ENCODE measurements at places on chromosomes 6 and 20.

GRCh38 chr6:83273596-83273995 is 80.4 kb downstream of the RWDD2A start:
- DNase-seq = no peak

DNA sequence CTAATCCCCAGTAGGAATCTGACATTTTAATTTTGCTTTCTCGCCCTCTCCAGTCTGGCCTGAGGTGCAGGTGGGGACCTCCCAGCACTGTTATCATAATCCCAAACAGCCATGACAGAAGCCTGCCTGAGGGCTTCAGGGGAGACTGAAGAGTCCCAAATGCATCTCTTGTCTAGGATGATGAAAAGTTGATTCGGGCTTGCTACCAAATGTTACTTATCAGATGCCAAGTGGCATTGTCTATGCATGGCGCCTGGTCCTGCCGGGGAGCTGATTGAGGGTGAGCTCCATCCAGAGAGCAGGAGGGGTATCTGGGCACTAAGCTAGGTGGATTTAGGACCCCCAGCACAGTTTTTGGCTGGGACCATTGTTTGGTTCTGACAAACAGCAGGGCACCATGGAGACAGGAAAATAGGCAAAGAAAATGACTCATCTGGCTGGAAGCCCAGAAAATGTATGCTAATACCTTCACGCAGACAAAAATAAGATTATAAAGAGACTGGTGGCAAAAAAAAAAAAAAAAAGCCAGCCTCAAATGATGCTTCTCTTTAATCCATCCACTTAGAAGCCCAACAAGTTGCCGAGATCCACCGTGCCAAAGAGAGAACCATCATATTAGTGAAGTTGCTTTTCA is 513.7 kb upstream of the SULF2 start:
- DNase-seq = peak; percentile 99

- no peak for DNase-seq
These were observed 33.3 kb downstream of the GABRR2 start for GRCh38 chr6:89281779-89282246.

- no peak for DNase-seq
These were observed 11.4 kb downstream of the LBP start for GRCh38 chr20:38357653-38358207.

DNA sequence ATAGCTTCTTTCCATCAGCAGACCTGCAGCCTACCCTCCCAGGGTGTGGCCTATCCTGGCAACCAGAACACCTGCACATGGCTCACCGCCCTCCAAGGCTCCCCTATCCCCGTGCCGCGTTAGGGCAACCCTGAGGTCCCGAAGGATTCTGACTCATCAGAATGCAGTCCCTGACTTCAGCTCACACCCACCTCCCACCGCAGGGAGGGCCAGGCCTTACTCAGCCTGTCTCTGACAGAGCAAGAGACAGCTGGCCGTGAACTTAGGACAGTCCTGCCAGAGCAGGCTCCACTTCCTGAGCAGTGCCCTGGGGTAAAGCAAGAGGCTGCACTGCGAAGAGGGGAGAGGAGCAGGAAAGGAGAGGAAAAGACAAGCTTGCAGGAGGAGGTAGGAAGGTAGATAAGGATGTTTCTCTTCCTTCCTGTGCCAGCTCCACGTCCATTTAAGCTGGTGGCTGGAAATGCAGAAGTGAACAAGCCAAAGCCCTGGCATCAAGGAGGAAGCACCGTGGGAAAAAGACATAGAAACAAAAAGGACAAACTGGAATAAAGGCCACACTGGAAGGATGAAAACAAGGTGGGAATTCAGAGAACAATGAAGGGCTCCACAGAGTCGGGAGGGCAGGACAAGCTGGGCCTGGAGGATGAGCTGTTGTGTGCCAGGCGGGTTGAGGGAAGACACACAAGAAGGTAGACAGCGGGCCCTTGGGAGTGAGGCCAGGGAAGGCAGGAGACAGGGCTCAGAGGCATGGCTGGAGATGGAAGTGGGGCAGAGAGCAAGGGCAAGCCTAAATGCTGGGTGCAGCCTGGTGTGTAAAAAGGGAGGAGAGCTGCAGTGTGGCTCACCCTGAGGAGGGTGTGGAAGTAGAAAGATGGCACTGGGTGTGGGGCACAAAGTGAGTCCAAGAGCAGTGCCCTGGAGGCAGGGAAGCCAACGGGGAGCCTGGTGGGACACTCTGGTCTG is 102.7 kb downstream of the SLC23A2 start:
- DNase-seq = no peak

GRCh38 chr6:4153514-4153985 is 18.2 kb upstream of the ECI2 start:
- no peak for DNase-seq

DNA sequence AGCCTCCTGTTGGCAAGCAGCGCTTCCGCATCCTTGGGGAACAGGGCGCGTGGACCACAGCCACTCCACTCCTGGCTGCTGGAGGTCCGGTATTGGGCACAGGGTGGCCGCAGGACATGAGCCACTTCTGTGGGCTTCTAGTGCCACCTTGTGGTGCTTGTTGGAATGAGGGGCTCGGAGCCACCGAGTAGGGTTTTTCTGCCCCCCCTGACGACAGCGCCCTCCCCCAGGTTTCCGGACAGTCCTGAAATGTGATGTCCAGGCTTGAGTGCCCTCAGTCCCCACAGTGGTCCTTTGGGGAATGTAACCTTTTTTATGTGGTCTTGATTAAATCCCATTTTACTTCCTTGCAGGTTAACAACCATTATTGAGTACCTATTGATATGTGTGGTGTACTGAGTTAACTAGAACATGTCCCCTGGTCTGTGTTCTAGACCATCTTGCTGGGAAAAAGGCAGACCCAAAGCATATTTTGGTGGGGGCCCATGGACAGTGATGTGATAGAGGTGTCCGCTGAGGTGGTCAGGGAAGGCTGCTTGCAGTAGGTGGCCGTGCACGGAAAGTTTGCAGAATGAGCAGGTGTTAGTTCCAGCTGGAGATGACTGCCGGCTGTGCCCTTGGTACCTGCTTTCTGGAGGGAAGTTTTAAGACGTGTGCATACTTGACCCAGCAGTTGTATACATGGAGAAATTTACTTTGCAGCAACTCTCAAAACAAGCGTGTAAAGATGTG is 70.0 kb downstream of the PTPN1 start:
- DNase-seq = peak; percentile 20

DNA sequence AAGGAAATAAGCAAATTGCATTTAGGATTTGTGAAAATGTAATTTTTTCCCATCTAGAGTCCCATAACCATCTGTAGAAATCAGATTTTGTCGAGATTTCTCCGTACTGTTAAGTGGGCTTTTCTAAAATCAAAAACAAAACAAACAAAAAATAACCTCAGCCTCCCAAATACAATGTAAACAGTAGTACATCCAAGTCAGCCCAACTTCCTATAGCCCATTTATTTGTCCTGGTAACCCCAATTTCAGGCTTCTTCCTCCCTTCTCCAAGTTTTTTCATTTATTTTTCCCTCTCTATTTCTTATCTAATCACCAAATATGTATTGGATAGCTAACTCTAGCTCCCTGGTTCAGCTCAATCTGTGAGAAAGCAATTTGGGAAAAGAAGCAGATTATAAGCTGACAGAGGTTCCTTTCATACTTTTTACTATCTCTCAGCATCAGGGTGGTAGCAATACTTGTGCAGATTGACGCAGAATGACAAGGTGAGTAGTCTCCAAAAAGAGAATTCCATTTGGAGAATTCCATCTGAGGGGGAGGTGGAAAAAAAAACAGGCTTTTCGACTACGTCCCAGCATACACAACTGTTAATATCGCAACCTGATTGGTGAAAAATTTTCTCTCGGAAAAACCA is 132.6 kb upstream of the BTN3A2 start:
- no peak for DNase-seq

DNA sequence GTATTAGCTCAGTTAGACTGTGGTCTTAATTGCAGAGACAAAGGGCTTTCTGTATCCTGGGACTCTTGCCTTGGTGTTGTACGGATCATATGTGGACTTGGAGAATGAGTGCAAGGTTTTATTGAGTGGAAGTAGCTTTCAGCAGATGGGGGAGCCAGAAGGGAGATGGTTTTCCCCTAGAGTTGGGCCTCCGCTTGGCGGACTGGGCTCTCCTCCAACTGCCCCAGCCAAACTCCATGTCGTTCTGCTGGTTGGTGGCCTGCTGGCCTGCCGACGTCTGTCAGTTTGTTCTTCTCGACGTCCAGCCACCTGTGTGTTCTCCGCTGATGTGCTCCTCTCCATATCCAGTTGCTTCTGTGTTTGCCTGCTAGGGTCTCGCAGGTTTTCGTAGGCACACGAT is 189.5 kb upstream of the FLRT3 start:
- no peak for DNase-seq

DNA sequence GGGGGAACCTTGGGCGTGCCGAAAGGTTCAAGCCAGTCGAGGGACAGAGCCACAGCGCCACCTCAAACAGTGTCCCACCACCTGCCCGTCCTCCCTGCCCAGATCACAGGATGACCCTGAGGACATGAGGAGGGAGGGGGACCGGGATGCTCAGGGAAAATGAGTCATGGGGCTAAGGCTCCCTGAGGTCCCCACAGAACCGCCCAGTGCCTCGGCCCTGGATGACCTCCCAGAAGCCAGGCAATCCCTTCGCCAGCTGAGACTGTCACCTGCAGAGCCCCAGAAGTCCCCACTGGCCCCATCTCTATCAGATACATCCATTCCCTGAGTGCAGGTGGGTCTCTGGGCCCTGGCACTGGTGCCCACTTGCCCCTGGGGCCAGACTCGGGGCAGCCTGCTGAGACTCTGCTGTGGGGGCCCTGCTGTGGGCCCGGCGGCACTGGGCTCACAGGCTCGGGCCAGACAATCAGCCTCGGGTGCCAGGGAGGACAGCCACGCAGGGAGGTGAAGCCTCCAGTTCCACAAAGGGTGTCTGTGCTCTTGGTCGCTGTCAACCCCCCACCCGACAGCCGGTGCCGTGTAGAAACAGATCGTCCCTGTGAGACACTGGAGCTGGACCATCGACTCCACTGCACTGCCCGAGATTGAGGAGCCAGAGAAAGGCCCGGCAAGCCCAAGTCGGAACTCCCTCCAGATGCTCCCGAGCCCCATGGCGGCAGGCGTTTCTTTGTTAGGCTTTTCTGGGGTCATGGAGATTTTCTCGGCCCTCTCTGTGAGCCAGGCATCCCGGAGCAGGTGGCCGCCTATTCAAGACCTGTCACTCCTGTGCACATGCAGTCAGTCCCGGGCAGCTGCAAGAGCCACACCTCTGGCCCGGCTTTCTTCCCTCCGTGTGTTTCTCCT is 26.1 kb downstream of the PXDC1 start:
- DNase-seq = no peak

GRCh38 chr6:31180500-31180899 is 10.0 kb upstream of the POU5F1 start:
- no peak for DNase-seq

DNA sequence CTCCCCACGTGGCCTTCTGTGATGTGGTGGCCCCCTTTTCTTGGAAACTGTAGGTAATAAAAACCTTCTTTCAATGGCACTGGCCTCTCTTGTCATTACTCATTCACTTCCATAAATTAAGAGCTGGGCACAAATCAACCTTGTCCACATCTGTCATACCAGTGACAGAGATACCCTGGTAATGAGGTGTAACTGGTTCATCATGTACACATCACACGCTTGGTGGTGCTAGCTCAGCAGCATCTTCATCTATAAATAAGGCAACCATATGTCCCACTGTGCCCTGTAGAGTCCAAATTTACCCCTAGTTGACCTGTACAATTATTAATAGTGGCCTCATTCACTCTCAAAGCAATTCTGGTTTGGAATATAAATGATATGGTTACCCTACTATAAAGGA is 245.6 kb downstream of the HIVEP2 start:
- DNase-seq = no peak

GRCh38 chr6:159640322-159640721 is 52.7 kb downstream of the SOD2 start:
- no peak for DNase-seq

- no peak for DNase-seq
These were observed 1024.3 kb upstream of the EYS start for GRCh38 chr6:66731310-66731709.

DNA sequence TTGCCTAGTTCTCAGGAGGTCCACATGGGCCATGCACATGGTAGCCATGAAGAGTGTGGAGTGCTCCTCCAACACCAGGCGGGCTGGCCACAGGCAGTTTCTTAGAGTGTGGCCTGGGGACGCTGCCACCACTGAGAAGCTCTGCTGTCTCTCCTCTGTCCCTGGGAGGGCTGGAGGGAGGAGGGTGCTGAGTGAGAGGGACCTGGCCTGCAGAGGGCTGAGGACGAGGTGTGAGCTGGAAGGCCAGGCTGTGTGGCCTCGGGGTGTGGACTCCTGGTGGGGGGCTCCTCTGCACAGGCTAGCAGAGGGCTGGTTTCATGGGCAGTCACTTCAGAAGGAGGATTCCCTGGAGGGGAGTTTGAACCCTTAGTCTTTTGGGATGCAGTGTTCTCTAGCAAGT is 39.7 kb downstream of the SYNJ2 start:
- no peak for DNase-seq

GRCh38 chr6:82195619-82196018 is 51.9 kb downstream of the IBTK start:
- DNase-seq = no peak

DNA sequence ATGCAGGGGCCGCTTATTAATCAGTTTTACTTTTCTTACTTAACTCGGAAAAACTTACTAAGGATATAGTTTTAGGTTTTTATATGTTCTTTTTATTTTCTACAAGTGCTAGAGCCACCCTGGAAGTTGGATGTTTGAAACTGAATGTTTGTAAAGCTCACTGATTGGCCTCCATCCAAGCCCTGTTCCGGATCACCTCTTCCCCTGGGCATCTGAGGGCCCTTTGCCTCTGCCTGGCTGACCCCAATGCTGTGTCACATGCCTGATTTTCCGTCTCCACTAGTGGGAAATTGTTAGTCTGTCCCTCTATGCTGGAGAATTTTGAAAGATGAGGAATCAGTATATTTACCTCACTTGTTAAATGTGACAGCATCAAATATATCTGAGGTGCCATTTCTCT is 79.3 kb downstream of the SLC35F1 start:
- DNase-seq = no peak

DNA sequence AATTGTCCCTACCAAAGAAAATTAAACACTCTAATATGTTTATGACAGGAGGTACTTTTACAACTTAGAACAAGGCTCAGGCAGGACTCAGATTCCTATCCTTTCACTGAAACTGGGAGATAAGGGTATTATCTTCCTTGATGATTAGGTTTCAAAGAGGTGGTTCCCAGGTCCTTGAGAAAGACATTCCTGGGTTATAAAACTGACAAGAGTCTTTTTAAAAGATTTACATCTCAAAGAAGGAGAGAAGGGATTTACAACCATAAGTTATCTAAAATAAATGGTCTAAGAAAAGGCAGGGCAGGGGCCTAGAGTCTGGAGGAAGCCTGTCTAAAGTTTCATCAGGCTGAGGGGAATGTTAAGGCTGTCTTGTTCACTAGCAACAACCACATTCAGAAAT is 1492.5 kb downstream of the HACE1 start:
- DNase-seq = no peak

- no peak for DNase-seq
These were observed 100.1 kb upstream of the ADTRP start for GRCh38 chr6:11878735-11879134.

GRCh38 chr6:11586536-11586935 is 49.0 kb downstream of the TMEM170B start:
- no peak for DNase-seq

GRCh38 chr20:49210757-49211110 is 8.5 kb upstream of the DDX27 start:
- no peak for DNase-seq
